Cardiac septum (tissue), 1 donor: ENCODE measurements at places on chromosomes 7 and 10.

- DNase-seq: no peak
Observed at GRCh38 chr7:22635349-22635748, 91.7 kb upstream of the IL6 start.

DNA sequence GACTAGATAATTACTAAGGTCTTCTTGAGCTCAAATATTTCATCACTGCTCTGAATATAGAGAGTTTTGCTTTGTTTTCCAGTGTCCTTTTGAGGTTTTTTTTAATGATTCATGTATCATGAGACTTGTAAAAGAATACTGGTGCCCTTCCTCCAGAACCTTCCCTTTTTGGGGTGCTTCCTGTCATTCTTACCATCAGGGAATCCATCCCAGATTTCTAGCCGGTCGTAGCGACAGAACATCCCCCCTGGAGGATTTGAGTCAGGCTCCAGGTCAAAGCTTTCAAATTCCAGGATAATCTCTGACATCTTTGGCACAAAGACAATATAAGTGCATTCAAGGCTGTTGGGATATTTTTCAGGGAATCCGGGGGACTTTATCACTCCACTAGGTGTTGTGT, 71.0 kb downstream of the NRP1 start:
- DNase-seq: no peak

- no peak for DNase-seq
Observed at GRCh38 chr7:66696774-66697191, 43.8 kb upstream of the RABGEF1 start.

DNA sequence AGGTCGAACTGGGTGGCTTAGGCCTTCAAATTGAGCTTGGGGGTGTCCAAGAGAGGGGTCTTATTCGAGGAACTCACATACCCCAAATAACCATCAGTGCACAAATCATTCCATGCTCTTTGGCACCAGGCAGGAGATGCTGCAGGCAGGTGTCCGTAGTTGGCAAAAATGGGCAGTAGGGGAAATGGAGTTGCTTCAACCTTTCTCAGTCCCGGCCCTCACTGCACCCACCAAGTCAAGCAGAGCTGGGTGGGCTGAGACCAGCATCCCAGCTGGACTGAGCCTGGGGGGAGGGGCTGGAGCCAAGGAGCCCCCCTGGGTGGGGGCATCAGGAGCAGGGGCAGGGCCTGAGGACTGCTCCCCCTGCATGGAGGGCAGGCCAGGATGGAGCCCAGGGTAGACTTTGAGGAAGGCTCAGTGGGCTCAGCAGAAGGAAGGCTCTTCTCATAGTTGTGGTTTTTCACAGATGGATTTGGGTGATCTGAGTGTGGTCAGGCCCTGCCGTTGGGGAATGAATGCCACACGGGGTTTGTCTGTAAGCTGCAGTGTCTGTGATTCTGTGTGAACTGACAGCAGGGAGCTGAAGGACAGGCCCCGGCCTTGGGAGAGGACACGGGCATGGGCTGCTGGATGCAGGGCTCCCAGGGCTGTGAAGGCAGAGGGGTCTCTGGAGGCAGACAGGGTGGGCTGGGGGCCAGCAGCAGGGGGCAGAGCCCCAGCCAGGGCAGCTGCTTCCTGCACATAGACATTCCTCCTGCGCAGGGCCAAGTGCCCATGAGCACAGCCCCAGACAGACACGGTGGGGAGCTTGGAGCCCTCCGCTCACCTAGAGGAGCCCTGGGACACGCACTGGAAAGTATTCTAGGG, 144.5 kb downstream of the ADCY1 start:
- no peak for DNase-seq

DNA sequence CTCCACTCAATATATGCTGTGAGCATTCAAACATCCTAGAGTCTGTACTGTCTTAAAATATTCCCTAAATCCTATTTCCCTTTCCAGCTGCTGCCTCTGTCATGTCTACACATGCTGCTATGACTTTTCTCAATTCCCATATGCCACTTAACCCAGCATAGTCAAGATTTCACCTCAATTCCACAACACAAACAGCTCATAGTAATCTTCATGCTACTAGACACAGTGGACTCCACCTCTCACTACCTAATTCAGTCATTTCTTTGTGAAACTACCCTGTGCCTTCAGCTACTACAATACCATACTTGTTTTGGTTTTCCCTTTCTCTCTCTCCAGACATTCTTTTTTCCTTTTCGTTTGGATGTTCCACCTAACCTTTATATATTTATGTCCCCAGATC, 45.5 kb downstream of the GSAP start:
- no peak for DNase-seq
